ENCODE measurements at places on chromosomes 5 and 9.

- H3K36me3 ChIP-seq = no peaks in the 10 kb centered on the region
- peaks cover 45% of the 10 kb centered on the region for H3K27me3 ChIP-seq
- H3K27ac ChIP-seq = no peak overlapping the region
These were observed 787.3 kb upstream of the WWC1 start for GRCh38 chr5:167503926-167504720.

DNA sequence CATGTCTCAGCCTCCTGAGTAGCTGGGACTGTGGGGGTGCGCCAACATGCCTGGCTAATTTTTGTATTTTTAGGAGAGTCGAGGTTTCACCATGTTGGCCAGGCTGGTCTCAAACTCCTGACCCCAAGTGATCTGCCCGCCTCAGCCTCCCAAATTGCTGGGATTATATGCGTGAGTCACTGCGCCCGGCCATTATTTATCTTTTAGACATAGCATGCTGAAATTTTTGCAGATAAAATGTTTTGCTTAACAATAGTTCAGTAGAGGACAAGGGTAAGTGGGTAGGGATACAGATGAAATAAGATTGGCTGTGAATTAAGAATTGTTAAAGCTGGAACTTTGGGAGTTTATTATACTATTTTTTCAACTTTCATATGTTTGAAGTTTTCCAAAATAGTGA, 150.8 kb upstream of the GRHPR start:
- H3K36me3 ChIP-seq = no peaks in the 10 kb centered on the region
- no peak for DNase-seq
- no peaks in the 10 kb centered on the region for H3K27me3 ChIP-seq
- no peak overlapping the region for H3K27ac ChIP-seq
- no peak overlapping the region for H3K4me3 ChIP-seq

DNA sequence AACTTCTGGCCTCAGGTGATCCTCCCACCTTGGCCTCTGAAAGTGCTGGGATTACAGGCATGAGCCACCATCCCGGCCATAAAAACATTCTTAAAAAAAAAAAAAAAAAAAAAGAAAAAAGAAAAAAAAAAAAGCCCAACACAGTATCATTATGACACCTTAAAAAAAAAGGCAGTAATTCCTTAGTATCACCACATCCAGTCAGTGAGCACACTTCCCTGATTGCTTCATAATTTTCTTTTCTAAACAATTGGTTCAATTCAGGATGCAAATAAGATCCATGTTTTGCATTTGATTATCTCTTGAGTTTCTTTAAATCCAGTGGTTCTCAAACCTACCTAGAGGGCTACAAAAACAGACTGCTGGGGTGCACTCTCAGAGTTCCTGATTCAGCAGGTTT, 182.5 kb downstream of the CDK5RAP2 start:
- H3K27me3 ChIP-seq = no peaks in the 10 kb centered on the region
- no peak for DNase-seq
- H3K4me3 ChIP-seq = no peak overlapping the region
- peaks cover 14% of the 10 kb centered on the region for H3K4me1 ChIP-seq
- peaks cover 69% of the 10 kb centered on the region for H3K36me3 ChIP-seq
- no peak overlapping the region for H3K27ac ChIP-seq

- no peaks in the 10 kb centered on the region for H3K27me3 ChIP-seq
- H3K4me1 ChIP-seq = peaks cover 9% of the 10 kb centered on the region
- H3K4me3 ChIP-seq = no peak overlapping the region
- H3K27ac ChIP-seq = peak overlapping the region; percentile 31
- DNase-seq = no peak
These were observed 1215.9 kb downstream of the EFNA5 start for GRCh38 chr5:106454651-106455415.

- H3K27me3 ChIP-seq = no peaks in the 10 kb centered on the region
- no peak overlapping the region for H3K4me3 ChIP-seq
These were observed 19.5 kb downstream of the B4GALT1 start for GRCh38 chr9:33147416-33148169.

DNA sequence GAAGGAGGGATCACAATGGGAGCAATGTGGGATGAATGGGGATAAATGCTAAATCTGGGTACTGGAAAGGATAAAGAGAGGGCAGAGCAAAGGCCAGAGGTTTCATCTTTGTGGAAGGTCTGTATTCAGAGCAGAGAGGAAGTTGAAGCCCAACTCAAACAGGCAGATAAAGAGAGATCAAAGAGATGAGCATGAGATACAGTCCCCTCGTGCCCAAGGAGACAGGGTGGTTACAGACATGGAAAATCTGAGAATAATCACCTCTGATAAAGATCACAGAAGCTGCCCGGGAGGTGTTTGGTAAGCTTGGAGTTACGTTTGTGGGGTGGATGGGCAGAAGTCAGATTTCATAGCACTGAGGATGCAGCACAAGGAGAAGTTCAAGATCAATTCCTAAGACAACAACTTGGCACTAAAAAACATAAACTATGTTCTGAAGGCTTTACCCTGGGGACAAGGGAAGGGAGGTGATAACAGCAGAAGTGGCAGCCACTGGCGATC, 459 bp upstream of the ERAP2 start:
- H3K4me1 ChIP-seq = peaks cover 7% of the 10 kb centered on the region
- peak overlapping the region; percentile 38 for H3K4me3 ChIP-seq
- no peak for DNase-seq
- H3K27me3 ChIP-seq = no peaks in the 10 kb centered on the region

GRCh38 chr5:132979367-132979940, 16.0 kb upstream of the AFF4 start:
- peaks cover 4% of the 10 kb centered on the region for H3K4me1 ChIP-seq
- peak overlapping the region; percentile 5 for H3K27ac ChIP-seq
- H3K4me3 ChIP-seq = no peak overlapping the region
- H3K27me3 ChIP-seq = no peaks in the 10 kb centered on the region
- no peaks in the 10 kb centered on the region for H3K36me3 ChIP-seq
- no peak for DNase-seq

DNA sequence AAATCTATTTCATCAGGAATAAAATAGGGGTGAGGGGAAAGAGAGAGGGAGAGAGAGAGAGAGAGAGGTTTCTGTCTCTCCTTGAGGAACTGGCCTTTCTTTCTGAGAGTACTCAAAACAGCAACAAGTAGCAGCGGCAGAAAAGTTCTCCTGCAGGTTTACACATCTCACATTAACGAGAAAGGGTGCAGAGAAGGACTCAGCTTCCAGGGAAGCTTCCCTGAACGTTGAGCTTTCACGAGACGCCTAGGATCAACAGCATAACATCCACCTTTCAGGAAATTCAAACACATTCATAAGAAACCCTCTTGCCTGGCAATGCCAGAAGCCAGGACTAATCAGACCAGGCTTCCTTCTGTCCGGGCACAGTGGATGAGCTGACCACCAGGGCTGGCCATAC, 162.9 kb downstream of the ZDHHC21 start:
- no peak overlapping the region for H3K27ac ChIP-seq
- no peaks in the 10 kb centered on the region for H3K4me1 ChIP-seq
- H3K27me3 ChIP-seq = peaks cover 32% of the 10 kb centered on the region
- DNase-seq = no peak

DNA sequence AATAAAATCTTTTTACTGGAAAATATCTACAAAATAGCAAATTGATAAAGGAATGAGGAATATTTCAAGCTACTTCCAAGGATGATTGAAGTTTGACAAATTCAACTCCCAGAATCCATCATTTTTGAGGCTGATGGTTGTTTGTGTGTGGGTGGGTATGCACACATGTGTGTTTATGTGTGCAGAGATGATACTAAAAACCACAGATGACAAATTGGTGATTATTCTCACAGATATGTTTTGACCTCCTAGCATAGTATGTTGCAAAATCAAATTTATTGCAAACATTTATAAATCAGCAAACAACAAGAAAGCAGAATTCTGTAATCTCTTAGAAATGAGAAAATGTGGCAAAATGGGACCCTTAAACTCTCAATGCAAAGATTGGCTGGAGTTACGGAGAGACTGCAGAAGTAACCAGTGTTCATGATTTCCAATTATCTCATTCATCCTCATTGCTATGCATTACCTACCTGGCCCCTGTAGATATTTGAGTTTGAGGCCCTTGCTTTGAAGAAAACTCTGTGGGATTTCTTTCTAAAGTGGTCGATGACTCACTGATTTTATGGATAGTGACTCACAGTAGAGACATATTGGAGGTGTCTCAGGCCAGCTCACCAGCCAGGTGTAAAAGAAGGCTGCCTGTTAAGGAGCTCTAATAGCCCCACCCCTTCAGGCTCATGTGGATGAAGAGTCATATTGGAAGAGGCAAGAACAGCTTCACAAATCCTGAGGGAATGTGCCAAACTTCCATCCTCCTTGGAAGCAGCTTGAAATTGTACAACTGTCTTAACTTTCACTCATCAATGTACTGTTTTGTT, 44.6 kb upstream of the TMC1 start:
- H3K4me3 ChIP-seq = no peak overlapping the region
- peaks cover 35% of the 10 kb centered on the region for H3K4me1 ChIP-seq
- no peaks in the 10 kb centered on the region for H3K36me3 ChIP-seq
- no peaks in the 10 kb centered on the region for H3K27me3 ChIP-seq
- H3K27ac ChIP-seq = peak overlapping the region; percentile 90
- DNase-seq = peak; percentile 95

DNA sequence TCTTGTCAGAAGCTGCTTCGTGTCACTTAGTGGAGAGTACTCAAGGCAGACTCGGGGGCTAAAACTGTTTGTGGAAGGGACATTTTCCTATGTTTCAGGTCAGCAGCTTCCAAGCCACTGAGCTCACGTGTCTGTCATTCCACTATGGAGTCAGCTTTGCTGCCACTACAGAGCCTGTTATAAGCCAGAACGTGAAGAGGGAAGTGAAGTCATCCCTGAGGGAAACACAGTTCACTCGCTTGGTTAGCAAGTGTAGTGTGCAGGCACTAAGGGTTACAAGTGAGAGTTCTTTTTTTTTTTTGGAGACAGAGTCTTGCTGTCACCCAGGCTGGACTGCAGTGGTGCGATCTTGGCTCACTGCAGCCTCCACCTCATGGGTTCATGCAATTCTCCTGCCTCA, 24.5 kb upstream of the LTC4S start:
- no peak overlapping the region for H3K4me3 ChIP-seq
- H3K27ac ChIP-seq = no peak overlapping the region
- no peak for DNase-seq
- no peaks in the 10 kb centered on the region for H3K27me3 ChIP-seq

DNA sequence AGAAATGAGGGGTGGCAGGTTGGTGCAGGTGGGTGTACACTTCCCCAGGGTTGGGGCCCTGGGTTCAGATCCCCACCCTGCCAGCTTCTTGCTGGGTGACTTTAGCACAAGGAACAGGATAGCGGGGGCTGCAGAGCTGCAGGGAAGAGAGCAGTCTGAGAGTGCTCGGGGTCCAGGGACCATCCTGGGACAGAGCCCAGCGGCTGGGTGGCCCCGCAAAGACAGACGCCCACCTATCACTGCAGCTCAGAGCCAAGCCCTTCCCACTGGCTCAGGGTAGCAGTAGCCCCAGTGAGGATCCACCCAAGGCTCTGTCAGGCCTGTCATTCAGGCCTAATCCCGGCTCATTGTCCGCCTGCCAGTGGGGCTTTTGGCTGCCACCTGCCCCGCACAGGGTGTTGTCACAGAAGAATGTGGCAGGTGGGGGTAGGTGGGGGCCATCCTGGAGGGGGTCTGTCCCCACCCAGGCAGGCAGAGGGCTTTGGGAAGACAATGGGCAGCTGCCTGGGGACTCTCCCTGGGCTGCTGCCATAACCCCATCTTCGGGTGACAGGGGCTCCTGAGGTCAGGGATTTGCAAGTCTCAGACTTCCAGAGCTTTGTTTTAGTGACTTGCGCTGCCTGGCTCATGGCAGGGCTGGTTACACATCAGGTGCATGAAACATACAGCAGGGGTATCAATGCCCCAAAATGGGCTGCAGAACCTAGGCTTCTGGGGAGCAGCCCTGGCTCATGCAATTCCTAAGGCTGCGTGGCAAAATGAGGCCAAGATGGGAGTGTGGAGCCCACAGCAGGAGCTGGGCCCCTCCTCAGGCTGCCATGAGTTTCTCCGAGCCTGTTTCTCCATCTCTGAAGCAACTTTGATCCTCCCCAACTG, 52.1 kb downstream of the BARX1 start:
- no peak overlapping the region for H3K4me3 ChIP-seq
- H3K27me3 ChIP-seq = no peaks in the 10 kb centered on the region
- DNase-seq = no peak
- no peaks in the 10 kb centered on the region for H3K4me1 ChIP-seq
- H3K36me3 ChIP-seq = no peaks in the 10 kb centered on the region

- H3K27me3 ChIP-seq = no peaks in the 10 kb centered on the region
- H3K4me3 ChIP-seq = no peak overlapping the region
- DNase-seq = no peak
- no peaks in the 10 kb centered on the region for H3K36me3 ChIP-seq
These were observed 205.1 kb upstream of the SGCD start for GRCh38 chr5:156121882-156122281.

DNA sequence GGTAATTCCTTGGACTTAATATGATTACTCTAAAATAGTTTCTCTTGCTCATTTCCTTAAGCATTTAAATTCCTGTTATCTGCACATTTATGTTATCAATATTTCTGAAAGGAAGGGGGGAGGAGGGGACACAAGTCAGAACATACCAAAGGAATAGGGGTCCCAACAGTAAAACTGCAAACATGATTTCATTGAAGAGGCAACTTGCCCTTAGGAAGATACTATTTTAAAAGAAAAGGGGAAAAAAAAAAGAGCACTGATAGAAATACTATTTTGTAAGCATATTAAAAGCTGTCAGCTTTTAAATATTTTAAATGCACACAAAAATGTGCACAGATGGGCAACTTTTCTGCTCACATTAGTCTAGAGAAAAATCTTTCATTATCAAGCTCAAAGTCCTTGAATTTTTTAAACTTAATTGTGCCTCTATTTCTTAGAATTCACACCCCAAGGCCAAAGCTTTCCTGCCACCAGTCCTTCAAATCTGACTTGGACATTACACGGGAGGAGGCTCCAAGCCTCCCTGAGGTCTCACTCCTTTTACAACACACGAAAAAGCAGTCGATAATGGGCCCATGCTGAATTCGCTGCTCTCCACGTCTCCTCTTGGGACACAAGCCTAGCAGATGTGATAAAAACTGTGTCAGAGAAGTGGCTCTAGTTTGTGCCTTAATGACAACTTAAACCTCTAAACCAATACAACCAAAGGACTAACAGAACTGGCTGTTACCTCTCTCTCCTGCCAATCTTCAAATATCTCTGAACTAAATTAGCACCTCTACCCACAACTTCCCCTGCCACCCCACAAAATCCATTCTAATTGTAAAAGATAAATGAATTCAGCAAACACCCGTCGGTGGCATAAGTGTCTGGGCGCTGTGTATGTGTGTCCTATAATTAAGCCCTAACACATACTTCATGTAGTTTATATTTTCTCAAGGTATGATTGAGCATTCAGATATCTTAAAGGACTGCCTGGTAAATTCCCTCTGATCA, 154.3 kb downstream of the DENND1A start:
- no peak overlapping the region for H3K4me3 ChIP-seq
- H3K36me3 ChIP-seq = no peaks in the 10 kb centered on the region
- no peak for DNase-seq
- H3K27ac ChIP-seq = no peak overlapping the region
- no peaks in the 10 kb centered on the region for H3K27me3 ChIP-seq

- no peaks in the 10 kb centered on the region for H3K4me1 ChIP-seq
- no peaks in the 10 kb centered on the region for H3K36me3 ChIP-seq
- no peak overlapping the region for H3K27ac ChIP-seq
- no peak overlapping the region for H3K4me3 ChIP-seq
- no peaks in the 10 kb centered on the region for H3K27me3 ChIP-seq
These were observed 370.7 kb downstream of the ZSWIM6 start for GRCh38 chr5:61702784-61703183.

Data from RWPE2 (cell line).